CD4-positive, alpha-beta T cell treated with Interleukin-10 for 1 hour (primary cell): ENCODE measurements at places on chromosomes 4 and X.

GRCh38 chr4:121390335-121390734 lies 9.5 kb upstream of the QRFPR start:
- DNase-seq, result no peak

DNA sequence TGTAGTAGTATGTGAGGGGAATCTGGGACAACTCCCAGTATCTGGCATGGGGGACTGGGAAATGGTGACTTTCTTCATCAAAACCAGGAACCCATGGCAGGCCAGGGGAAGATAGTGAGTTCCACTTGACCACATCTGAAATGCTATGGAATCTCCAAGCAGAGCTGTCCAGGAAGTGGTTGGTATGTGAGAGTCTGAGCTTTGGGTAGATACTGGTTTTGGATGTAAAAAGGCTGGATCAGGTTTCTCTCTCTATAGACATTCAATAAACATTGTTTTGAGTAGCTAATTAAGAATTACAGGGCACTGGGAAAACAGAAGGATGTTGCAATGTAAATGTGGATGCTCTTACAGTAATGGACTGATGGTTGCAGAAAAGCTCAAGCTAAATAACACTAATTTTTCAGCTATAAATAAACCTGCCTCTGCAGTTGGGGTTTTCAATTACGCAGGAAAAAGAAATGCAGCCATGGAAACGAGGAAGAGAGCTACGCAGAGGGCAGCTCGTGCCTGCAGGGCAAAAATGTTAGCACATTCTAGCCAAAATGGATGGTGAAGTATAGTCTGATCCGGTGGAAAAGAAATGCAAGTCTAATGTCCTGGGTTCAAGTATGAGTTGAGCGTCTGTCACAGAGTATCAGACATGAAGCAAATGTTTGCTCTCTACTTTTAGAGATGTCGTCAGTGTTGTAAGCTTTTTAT lies 13.4 kb upstream of the CHRNA9 start:
- no peak for DNase-seq

DNA sequence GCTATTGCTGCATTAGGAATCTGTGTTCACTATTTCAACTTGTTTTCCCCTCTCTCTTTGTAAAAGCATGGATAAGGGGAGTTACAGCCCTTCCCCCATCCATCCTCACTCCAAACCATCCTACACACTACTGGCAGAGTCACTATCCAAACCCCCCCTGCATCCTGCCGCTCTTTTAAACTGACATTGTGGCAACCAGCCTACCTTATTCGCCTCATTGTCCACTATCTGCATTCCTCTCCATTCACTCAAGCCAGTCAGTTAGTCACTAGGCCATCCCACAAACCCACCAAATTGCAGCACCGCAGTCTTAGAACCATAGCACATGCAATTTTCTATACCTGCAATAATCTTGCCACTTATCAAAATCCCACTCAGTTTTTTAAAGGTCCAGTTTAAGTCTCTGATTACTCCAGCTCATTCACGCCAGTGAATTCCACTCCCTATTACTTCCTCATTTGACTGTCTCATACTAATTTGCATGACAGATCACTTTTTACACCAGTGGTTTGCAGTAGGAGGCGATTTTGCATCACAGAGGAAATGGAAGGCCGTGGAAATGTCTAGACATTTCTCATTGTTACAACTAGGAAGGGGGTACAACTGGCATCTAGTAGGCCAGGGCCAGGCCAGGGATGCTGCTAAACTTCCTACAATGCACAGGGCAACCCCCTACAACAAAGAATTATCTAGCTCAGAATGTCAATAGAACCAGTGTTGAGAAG lies 181.8 kb downstream of the HS6ST2 start:
- no peak for DNase-seq

DNA sequence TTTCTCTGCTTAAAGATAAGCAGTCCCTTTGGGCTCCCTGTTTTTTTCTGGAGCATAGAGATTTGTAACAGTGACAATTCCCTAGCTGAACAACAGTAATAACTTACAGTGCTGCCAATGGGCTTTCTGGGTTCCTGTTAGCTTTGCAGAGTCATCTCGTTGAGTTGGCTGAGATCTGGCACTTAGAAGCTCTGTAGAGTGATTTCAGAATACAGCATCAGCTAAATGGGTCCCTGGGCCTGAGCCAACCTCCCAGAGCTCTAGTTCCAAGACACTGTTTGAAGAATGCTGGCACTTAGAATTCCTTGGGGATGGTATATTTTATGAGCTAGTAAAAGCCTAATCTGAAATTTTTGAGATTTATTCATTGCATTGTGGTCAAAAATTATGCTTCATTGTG lies 43.5 kb upstream of the SERTM2 start:
- DNase-seq, result no peak

- DNase-seq, result no peak
Measured at GRCh38 chrX:39729981-39730661, 367.6 kb downstream of the BCOR start.

- no peak for DNase-seq
Measured at GRCh38 chrX:72685810-72686456, 28.2 kb downstream of the PHKA1 start.

- no peak for DNase-seq
Measured at GRCh38 chr4:21470535-21470934, 478.0 kb downstream of the KCNIP4 start.

DNA sequence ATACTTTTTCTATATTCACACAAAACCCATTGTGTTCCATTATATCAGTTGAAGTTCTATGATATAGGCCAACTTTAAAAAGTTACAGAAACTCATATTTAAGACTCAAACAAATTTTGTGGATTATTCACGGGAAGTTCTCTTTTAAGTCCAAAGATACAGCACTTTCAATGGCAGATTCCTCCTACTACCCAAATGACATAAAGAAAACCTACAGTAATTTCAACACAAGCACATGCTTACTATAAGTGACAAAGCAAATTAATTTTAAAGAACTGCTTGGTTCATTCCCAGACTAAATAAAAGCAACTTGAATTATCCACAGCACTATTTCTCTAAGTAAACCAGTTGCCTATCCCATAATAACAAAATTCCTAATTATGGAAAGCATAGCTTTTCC lies 4.1 kb downstream of the PPA2 start:
- no peak for DNase-seq

DNA sequence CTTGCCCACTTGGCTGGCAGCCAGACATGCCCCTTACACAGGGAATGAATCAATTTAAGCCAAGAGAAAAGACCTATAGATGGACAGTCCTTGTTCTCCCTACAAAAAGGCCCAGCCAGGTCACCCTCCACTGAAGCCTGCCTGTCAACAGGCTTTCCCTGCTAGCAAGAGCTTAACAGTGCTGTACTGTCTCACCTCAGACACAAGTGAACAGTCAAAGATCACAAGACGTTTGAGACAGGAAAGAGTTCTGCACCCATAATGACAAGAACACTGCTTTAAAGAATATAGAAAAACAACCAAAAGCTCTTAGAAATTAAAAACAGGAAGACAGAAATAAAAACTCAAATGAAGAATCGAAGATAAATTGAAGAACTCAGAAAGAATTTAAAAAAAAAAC lies 4.6 kb downstream of the RNF175 start:
- DNase-seq, result no peak

- DNase-seq, result no peak
Measured at GRCh38 chr4:4480205-4480604, 61.6 kb downstream of the STX18 start.

DNA sequence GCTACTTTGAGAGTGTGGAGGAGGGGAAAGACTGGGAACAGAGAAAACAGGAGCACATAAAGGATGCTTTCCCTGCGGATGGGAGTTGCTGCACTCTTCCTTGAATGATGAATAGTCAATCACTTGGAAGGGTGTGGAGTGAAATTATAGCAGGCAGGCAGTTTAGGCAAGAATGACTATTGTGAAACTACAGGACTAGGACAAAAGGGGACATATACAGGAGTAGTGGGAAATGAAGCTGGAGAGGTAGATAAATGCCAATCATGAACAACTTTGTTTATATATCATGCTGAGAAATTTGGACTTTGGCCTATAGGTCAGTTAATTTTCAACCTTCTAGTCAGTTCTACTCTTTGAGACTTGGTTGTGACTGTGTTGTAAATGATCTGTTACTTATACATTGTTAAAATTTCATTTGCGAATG lies 76.9 kb downstream of the PAQR3 start:
- no peak for DNase-seq

DNA sequence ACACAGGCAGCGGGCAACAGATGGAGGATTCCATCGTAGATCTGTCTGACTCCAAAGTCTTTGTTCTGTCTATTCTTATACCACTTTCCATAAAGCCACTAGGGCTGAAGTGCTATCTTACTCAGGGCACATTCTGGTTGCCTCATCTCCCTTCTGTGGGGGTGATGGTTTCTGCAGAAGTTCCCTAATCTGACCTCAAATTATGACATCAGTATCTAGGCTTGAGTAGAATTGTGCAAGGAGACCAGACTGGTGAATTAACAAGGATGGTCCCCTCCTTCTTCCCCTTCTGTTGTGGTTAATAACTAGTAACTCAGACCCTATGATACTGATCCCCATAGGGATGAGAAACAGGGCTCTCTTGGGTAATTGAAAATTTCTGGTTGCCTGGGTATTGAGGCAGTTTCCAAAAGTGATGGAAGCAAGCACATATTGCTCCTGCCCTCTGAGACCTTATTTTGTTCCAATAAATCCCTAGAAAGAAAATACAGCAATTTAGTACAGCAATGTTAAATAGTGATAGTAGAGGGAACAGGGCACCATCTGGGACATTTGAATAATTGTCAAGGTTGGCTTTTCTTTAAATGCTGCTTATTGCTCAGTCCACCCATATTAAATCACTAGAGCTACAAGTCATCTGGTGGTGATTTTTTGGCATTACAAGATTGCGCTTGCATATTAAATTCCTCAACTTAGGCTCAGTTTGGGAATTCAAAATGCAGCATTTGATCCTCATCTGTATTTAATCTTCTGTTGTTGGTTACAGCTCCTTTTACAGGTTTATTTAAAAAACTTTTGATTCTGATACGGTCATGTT lies 57.3 kb upstream of the AP1S2 start:
- peak; percentile 1 for DNase-seq

- no peak for DNase-seq
Measured at GRCh38 chr4:75752637-75753036, 28.3 kb downstream of the USO1 start.

DNA sequence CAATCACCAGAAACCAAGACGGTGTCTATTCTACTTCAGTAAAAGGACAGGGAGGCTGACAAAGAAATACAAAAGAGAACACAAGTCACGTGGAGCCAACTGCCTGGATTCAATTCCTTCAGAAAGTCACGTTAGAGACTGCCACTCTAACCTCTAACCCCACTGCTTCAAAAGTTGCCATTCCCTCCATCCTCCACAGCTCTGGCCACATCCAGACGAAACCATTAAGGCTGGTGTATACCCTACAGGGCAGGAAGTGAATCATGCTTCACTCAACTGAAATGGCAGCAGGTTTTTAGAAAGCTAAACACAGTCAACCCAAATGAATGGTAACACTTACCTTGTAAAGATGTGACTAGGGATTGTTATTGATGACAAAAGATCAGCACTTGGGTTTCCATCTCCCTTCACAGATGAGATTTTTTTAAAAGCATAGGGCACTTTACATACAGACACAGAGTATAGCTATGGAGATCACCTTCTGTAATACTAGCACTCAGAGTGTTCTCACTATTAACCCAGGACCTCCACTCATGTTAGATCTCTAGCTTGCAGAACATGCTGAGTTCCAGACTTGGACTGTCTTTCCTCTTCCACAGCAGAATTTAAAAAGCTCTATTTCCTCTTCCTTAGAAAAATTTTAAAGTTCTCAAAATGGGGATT lies 37.4 kb downstream of the MAML3 start:
- no peak for DNase-seq

DNA sequence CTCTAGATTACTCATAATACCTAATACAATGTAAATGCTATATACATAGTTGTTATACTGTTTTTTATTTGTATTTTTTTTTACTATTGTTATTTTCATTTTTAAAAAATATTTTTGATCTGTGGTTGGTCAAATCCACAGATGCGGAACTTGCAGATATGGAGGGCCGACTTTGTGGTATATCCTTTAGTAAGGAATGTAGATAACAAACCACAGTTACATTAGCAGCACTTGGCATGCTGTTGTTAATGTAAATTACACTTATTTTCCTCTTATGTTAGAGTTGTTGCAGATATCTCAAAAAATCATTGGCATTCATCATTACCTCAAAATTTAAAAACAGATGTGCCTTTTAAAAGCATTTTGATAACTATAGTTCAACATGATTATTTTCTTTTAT lies 151.0 kb downstream of the TMEM164 start:
- no peak for DNase-seq

DNA sequence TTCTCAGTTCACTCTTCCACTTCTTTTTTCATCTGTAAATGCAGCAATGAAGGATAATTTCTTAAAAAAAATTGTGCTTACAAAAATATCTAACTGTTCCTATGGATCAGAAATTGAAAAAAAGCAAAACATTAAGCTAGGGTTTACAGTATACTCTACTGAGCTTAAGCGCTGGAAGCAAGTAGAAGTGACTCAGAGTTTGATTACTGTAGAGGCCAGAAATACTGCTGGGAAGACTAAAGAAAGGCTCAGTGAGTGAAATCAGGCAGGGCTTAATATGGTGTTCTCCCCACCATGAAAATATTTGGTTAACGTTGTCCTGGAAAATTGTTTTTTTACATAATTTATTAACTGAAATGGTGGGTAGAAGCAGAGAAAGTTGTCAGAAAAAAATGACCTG lies 1061.8 kb upstream of the GRIA3 start:
- DNase-seq, result no peak

DNA sequence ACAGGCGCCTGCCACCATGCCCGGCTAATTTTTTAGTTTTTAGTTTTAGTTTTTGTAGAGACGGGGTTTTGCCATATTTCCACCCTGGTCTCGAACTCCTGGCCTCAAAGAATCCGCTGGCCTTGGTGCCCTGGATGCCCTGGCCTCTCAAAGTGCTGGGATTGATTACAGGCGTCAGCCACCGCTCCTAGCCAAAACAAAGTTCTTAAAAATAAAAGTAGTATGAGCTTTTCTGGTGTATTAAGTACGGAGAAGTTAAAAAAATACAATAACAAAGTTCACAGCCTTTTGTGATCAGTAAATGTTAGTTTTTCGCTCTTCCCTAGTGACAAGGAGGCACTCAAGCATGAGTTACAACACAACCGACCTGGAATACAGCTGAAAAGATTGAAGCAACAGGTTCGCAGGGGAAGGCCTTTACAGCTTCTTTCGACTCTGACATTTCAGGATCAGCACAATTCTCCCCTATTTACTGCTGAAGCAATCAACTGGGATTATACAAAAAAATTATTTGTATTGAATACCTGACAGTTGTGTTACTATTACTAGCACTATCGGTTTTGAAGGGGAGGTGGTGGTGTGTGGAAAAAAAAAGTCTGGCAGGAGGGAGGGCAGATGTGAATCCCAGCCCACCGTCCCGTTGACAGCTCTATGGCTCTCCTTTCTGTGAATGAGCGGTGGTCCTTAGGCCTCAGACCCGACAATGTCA lies 893 bp upstream of the METAP1 start:
- DNase-seq, result no peak
